ENCODE measurements at places on chromosomes 5 and 9. TPM values are rescaled to one million over a fixed set of nuclear protein-coding genes. Genes with fewer than 3 reads are reported as not detected.

TRPM3 gene
- not detected for total RNA-seq

SPATA31A3 gene
- total RNA-seq = not detected

HTR1A gene
- not detected for total RNA-seq

ABLIM3 gene
- 57.9 TPM for total RNA-seq

LTC4S gene
- not detected for total RNA-seq

FUT7 gene
- total RNA-seq = not detected

IL33 gene
- total RNA-seq = 4.5 TPM
